NCI-H187 treated with DMSO at 0.1 percent for 48 hours (cell line): ENCODE measurements at places on chromosomes 3 and 15.

DNA sequence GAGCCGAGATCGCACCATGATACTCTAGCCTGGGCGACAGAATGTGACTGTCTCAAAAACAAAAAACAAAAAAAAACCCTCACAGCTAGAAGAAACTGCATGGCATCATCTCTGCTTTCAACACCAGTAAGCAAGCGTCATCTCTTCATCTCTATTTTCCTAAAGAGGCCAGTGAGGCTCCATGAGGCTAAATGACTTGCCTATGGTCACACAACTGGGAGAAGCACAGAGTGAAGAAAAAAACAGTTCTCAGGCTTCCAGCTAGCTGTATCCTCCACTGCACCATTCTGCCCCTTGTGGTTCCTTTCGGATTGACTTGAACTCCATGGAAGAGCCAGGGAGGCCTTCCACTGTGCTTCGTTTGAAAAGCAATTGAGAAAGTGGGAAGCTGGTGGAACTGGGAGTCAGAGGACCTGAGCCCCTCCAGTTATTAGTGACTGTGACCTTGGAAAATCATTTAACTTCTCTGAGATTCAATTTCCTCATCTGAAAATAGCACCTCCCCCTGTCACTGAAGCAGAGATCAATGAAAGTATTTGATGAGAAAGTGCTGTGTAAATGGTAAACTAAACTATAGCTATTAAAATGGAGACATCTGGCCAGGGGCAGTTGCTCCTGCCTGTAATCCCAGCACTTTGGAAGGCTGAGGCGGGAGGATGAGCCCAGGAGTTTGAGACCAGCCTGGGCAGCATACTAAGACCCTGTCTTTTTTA, 32.1 kb upstream of the DENND4A start:
- DNase-seq: no peak

DNA sequence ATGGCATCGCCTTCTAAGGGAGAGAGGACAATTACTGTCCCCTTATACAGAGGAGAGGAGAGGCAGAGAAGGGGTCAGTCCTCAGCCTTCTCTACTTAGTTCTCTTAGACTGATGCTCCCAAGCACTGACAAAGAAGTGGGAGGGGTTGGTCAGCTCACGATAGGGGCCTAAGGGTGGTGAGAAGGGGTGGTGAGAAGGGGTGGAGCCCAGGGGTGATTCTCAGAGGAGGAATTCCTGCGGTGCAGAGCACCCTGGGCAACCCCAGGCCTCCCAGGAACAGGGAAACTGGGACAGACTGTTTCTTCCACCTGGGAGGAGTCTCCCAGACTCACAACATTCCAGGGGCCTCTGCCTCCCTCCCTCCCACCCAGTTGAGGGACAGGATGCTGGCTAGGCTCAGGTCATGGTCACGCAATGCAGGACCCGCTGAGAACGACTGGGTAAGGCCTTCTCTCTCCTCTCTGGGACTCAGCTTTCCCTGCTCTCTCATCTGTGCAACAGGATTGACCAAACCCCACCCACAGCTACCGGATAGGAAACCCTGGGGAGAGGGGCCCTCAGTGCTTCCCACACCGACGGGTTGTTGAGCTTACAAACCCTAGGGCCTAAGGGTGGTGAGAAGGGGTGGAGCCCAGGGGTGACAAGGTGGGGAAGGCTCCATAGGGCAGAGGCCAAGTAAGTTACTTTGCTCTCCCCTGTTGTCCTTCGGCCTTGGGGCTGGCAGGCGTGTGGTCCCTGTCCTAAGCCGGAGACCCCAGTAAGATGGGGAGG, 1.5 kb downstream of the TPRA1 start:
- no peak for DNase-seq

GRCh38 chr3:50269977-50270413, 1.0 kb downstream of the SEMA3B start:
- no peak for DNase-seq

DNA sequence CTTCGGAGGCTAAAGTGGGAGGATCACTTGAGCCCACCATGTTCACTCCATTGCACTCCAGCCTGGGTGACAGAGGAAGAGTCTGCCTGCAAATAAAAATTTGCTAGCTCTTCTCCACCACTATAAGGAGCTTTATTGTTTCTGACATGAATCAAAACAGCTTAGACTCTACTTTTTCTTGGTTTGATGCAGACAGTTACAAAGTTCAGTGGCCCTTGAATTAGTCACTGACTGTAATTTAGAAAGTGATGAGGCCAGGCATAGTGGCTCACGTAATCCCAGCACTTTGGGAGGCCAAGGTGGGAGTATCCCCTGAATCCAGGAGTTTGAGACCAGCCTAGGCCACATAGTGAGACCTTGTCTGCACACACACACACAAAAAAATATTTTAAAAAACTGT, 172.4 kb upstream of the CGNL1 start:
- no peak for DNase-seq

- no peak for DNase-seq
These were observed 24.0 kb downstream of the PLSCR4 start for GRCh38 chr3:146226881-146227280.

- DNase-seq: no peak
These were observed 16.2 kb upstream of the ANKDD1A start for GRCh38 chr15:64895285-64896065.

GRCh38 chr3:170144437-170144843, 37.1 kb downstream of the PHC3 start:
- DNase-seq: no peak
